ENCODE measurements at places on chromosomes 2 and 18. TPM values are rescaled to one million over a fixed set of nuclear protein-coding genes. Genes with fewer than 3 reads are reported as not detected.

The SKOR2 gene
- total RNA-seq = not detected

The ZNF521 gene
- total RNA-seq = 1.8 TPM

The CABLES1 gene
- total RNA-seq = 5.4 TPM

The WDR7 gene
- total RNA-seq = 76.4 TPM

The IGFBP2 gene
- not detected for total RNA-seq

All from CD4-positive, CD25-positive, alpha-beta regulatory T cell (primary cell).